GM10248 (cell line): ENCODE measurements at places on chromosomes 11 and 22.
A peak's percentile ranks its signal among the peaks of the same experiment; 100 is the strongest.

DNA sequence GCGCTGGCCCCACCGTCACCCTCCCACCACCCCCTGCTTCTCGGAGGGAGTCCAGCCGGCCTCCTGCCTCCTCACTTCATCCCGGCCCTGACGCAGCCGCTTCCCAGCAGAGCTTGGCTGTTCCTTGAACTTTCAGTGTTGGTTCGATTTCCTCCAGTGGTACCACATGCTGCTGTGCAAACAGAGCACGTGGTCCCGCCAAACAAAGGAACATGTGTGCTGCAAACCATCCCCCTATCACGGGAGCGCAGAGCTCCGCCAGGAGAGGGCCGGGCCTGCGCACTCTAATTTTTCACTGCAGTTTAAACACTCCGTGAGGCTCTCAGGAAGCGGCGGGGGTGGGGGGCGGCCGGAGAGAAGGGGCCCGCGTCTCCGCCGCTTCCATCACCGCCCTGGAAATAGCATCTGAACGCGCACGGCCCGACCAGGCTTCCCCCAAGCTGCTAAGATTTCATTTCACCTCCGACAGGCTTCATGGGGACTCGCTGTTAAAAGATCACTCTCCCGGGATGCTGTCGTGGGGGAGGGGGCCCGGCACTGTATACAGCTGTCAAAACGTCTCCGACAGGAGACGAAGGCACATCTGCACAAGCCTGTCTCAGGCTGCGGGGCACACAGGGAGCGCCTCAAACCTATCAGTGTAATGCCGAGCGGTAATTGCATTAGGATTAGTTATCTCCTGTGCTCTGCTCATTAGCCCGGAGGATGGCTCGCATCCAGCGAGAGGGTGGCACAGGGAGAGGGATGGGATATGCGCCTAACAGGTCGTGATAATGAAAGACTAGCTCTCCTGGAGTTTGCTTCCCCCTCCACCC lies 269.9 kb upstream of the SORL1-AS1 start:
- DNase-seq, result peak; percentile 14

- DNase-seq, result peak; percentile 56
Observed at GRCh38 chr11:72589802-72590761, 84.1 kb downstream of the PDE2A start.

DNA sequence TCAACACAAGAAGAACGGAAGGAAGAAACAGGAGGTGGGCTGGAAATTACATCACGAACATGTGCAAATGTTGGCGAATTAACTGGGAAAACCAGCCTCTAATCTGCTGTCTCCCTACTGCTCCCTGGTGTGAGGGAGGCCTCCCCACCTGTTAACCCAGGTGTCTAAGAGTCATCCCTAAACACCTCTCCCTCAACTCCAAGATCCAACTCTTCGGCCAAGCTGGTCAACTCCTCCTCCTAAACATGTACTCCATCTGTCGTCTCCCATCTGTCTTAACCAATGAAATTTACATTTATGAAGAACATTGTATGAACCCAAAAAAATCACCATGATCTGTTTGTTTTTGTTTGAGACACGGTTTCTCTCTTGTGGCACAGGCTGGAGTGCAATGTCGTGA lies 154.2 kb downstream of the LARGE1 start:
- no peak for DNase-seq

- DNase-seq, result no peak
Observed at GRCh38 chr11:464316-464715, 14.2 kb downstream of the PTDSS2 start.

DNA sequence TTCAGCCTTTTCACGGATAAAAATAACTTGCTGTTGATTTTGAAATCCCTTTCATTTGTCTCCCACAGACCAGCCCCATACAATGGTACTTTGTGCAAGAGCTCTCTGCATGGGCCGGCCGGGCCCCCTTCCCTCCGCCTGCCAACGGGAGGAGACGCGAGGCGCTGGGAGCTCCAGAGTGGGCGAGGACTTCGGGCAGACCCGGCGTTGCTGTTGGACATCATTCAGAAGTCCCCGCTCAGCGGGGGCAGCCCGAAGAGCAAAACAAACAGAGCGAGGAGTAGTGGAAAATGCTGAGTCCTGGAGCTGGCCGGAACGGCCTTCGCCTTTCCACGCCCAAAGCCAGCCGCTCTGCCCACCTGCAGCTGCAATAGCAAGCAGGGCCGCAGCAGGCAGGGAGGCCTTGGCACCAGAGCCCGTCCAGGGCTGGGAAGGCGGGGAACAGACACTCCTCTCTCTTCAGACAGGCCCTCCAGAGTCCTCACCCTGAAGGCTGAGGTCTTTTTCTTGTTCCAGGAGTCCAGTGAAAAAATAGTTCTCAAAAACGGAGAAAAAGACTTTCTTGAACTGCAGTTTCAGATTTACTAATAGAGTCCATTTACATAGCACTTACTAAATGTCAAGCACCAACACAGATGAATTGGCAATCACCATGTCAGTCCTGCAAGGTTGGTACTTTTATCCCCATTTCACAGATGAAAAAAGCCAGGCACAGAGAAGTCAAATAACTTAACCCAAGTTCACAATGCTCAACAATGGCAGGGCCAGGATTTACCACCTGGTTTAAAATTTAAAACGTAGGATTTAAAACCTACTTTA lies 135.5 kb downstream of the ETS1 start:
- no peak for DNase-seq

GRCh38 chr22:28730179-28730578 lies 11.4 kb downstream of the CHEK2 start:
- no peak for DNase-seq
